ENCODE measurements at places on chromosomes 1 and 21. TPM values are rescaled to one million over a fixed set of nuclear protein-coding genes. Genes with fewer than 3 reads are reported as not detected.

DNA sequence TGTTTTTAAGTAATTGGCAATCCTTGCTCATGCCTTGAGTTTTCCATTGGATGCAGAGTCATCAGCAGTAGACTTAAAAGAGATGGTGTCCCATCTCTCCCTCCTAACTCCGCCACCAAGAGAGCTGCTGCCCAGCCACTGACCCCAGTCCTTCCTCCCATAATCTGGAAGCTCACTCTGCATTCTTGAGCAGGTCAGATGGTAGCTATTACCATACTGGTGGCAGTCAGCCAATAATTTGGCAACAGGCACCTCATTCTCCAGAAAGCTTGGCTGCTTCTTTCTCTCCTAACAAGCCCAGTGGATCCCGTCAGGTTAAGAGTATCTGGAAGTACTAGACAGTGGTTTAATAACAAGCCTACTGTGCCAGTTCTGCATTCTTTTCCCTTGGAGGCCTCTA, 272.1 kb downstream of the ZNF648 start:
- DNase-seq = no peak

GRCh38 chr1:89001510-89001909, 9.1 kb upstream of the KYAT3 start:
- no peak for DNase-seq

The ERG gene
- total RNA-seq = not detected

GRCh38 chr1:46041974-46042373, 90.5 kb downstream of the PIK3R3 start:
- no peak for DNase-seq

DNA sequence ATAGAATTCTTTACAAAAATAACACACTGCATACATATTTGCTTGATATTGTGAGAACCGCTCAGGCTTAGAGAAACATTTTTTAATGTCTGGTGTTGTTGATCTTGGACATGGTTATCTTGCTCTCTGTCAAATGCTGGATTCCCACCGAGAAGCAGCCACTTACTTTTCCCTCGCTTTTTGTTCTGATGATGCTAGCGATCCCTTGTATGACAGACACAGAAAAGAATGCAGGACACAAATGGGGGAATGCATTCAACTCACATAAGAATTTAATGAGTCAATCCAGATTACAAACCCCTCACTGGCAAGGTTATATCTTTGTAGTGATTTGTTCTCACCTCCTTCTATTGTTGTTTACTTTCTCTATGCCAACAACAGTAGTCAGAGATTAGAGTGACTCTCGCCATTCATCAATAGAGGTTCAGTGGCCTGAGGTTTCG, 76.8 kb upstream of the AKT3 start:
- DNase-seq = peak; percentile 100

- no peak for DNase-seq
Observed at GRCh38 chr1:111097356-111098099, 42.4 kb downstream of the DRAM2 start.

- no peak for DNase-seq
Observed at GRCh38 chr1:163928069-163928468, 606.3 kb downstream of the NUF2 start.

Measured in PC-9 (cell line).